ENCODE measurements at places on chromosomes 2 and 18.

- DNase-seq: no peak
These were observed 510.6 kb downstream of the SOX11 start for GRCh38 chr2:6202756-6203155.

- no peak for DNase-seq
These were observed 273.5 kb downstream of the RNF144A start for GRCh38 chr2:7190587-7191324.

GRCh38 chr18:26940744-26941398 is 75.4 kb upstream of the AQP4 start:
- DNase-seq: no peak

- DNase-seq: no peak
These were observed 1020.1 kb downstream of the TDRD15 start for GRCh38 chr2:22143840-22144239.

GRCh38 chr2:95328358-95329125 is 31.4 kb downstream of the KCNIP3 start:
- DNase-seq: no peak

GRCh38 chr2:241491549-241492173 is 16.7 kb downstream of the STK25 start:
- DNase-seq: no peak

DNA sequence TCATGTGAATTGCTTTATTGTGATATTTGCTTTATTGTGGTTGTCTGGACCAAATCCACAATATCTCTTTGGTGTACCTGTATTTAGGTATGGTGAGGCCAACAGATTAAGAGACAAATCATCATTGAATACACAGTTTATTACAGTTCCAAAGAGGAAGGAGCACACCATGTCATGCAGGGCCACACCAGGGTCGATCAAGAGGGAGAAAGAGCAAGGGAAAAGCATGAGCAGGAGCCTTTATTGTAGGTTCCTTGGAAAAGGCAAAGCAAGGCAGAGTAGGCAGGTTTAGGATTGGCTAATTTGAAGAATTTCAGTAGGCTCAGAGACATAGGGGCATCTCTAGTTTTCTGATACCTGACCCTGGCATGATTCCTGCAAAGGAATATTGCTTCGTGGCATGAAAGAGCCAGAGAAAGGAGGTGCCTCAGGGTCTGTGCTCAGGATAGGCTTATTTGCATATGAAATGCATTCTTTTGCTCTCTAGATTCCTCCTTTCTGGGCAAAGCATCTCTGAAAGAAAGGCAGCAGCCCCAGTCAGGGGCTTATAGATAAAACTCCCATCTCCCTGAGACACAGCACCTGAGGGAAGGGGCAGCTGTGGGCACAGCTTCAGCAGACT is 214.2 kb upstream of the ERBB4 start:
- no peak for DNase-seq

GRCh38 chr18:31649978-31650719 is 34.2 kb downstream of the B4GALT6 start:
- no peak for DNase-seq

DNA sequence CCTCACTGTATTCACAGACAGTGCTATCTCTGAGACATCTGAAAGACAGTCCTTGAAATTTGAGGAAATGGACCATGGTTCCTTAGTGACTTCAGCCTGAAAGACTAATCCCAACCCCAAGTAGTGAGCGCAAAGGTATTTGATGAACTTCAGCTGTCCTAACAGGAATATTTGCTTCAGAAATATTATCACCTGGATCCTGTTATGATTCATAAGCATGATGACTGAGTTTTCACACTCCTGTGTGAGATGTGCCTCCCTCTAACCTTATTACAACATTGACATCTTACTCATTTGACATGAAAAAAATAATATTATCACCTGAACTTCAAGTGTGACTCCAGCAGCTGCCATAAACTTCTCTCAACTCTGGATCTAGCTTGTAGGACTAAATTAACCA is 11.6 kb upstream of the MRPL19 start:
- DNase-seq: no peak

DNA sequence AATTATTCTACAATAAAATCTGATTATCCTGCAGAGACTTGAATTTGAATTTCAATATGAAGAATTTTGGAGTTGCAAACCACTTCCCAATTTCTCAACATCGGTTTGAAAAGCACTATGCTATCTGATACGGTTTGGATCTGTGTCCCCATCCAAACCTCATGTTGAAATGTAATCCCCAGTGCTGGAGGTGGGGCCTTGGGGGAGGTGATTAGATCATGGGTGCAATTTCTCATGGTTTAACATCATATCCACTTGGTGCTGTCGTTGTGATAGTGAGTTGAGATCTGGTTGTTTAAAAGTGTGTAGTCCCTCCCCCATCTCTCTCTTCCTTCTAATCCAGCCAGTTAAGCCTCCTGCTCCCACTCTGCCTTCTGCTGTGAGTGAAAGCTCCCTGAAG is 205.7 kb downstream of the NBAS start:
- DNase-seq: no peak
